ENCODE measurements at places on chromosomes 4 and X.
A peak's percentile ranks its signal among the peaks of the same experiment; 100 is the strongest.

GRCh38 chrX:9329056-9329455 lies 135.8 kb upstream of the TBL1X start:
- no peak for DNase-seq

- DNase-seq = no peak
Observed at GRCh38 chr4:1216869-1217294, 32.0 kb downstream of the CTBP1 start.

- peak; percentile 52 for DNase-seq
Observed at GRCh38 chr4:121072224-121073003, at the start of gene NDNF. Gene NDNF, minus strand, starts transcription at chr4:121072535. Its CDS starts 26,698 bp downstream, at chr4:121045837.

DNA sequence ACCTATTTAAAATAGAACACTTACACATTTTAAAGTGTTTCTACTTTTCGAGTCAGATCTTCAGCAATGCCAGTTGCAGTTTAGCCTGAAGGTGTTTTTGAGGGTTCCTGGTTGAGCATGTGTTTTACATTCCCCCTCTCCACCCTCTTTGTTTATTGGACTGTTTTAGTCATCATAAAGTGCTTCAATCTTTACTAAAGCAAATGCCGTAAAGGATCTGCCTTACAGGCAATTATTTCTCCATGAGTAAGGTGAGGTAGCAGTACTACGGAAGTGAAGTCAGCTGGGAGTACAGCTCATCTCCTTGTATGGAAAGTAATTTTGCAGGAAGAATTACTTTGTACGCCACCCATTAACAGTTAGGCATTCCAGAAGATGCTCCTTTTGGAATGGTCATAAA lies 36.9 kb downstream of the PDLIM5 start:
- no peak for DNase-seq

- peak; percentile 11 for DNase-seq
Observed at GRCh38 chr4:137861682-137862081, 329.4 kb upstream of the PCDH18 start.

DNA sequence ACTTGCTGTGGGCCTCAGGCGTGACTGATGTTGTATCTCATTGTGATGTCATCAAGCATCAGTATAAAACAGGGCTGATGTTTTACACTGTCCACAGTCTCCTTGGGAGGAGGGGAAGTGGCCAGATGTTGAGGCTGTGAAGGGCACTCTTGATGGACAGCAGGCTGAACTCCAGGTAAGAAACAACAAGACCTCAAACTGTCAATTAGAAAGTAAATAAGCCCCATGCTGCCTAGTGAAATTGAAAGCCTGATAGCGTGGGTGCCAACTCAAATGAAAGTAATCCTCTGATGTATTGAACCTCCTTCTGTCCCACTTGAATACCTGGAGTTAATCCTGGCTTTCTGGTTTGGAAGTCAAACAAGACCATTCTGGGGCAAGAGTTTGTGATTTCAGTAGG lies 19.7 kb downstream of the VSIG1 start:
- DNase-seq = no peak

DNA sequence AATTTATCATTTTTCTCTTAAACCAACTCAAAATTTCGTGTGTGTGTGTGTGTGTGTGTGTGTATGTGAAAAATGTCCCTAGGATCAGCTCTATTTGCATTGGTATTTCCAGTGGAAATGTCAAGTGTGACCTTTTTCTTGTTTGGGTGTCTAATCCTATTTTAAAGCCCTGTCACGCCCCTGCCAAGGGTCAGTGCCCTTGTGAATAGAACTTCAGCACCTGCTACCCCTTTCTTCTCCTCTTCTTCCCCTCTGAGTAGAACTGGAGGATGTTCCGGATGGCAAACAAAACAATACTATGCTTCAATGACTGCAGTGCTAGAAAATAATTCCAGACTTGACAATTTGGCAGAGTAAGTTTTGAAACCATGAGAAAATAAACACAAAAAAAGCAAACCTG lies 67.3 kb downstream of the SPRY1 start:
- DNase-seq = no peak

DNA sequence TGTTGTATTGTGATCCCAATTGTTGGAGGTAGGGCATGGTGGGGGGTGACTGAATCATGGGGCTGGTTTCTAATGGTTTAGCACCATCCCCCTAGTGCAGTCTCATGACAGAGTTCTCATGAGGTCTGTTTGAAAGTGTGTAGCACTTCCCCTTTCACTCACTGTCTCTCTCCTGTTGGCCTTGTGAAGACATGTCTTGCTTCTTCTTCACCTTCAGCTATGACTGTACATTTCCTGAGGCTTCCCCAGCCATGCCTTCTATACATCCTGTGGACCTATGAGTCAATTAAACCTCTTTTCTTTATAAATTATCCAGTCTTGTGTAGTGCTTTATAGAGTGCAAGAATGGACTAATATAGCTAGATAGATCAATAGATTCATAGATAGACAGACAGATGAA lies 230.0 kb downstream of the MAGEE1 start:
- no peak for DNase-seq

DNA sequence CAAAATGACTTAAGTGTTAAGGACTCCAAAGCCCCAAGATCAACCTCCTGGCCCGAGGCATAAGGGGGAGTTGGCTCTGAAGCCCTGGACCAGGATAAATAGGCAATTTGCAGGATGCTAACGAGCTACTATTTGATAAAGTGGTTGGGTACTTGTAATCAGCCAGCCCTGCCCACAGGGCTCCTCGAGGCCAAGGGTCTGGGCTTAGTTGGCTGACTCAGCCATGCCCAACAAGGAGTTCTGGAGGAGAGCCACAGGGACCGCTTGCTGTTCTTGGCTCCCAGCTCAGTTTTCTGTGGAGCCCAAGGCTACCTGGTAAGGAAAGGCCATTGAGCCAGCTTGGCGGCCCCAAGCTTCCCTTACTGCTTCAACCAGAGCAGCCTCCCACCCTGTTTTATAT lies 7.8 kb downstream of the HMGB3 start:
- DNase-seq = no peak

GRCh38 chrX:3345281-3346191 lies 916 bp downstream of the MXRA5 start:
- peak; percentile 5 for DNase-seq

- DNase-seq = no peak
Observed at GRCh38 chr4:83219344-83220331, 65.0 kb downstream of the COQ2 start.

- no peak for DNase-seq
Observed at GRCh38 chrX:63664741-63665140, 120.3 kb downstream of the ARHGEF9 start.

DNA sequence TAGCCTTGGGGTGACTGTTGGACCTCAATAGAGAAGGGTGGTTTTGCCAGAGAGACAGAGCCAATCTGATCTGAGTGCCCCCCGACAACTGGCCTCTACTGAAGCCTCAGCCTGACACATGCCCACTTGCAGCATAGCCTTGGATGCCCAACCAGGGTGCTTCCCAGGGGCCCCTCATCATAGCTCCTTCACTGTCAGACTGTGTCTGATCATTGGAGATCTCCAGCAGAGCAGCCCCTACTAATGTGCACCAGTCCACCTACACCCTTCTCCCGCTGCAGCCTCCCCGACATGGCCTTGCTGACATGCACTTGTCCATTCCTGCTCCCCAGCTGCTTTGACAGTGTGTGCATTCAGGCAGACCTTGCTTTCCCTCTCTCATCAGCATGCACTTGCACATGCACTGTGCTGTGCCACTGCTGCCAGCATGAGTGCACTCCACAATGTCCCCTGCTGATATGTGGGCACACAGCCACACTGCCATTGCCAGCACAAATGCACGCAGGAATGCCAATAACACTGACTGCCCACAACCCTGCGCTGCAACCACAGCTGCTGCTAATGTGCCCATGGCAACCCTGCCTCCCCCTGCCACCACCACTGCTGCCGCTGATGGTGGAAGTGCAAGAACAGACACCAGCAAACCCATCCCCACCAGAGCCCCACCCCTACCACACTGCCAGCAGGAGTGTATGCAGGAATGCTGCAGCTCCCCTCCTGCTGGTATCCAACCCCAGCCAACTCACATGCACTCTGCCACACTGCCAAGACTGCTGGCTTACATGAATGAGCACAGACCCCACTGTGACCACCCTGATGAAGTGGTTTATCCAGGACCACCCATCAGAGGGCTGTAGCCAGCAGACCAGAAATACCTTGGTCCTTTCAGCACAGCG lies 68.1 kb upstream of the ZMAT1 start:
- no peak for DNase-seq

DNA sequence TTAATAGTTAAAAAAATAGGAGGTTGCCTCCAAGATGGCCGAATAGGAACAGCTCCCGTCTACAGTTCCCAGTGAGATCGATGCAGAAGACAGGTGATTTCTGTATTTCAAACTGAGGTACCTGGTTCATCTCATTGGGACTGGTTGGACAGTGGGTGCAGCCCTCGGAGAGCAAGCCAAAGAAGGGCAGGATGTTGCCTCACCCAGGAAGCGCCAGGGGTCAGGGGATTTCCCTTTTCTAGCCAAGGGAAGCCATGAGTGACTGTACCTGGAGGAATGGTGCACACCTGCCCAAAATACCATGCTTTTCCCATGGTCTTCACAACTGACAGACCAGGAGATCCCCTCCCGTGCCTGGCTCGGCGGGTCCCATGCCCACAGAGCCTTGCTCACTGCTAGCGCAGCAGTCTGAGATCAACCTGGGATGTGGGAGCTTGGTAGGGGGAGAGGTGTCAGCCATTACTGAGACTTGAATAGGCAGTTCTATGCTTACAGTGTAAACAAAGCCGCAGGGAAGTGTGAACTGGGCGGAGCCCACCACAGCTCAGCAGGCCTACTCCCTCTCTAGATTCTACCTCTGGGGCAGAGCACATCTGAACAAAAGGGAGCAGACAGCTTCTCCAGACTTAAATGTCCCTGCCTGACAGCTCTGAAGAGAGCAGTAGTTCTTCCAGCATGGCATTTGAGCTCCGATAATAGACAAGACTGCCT lies 47.5 kb downstream of the PPA2 start:
- DNase-seq = no peak

DNA sequence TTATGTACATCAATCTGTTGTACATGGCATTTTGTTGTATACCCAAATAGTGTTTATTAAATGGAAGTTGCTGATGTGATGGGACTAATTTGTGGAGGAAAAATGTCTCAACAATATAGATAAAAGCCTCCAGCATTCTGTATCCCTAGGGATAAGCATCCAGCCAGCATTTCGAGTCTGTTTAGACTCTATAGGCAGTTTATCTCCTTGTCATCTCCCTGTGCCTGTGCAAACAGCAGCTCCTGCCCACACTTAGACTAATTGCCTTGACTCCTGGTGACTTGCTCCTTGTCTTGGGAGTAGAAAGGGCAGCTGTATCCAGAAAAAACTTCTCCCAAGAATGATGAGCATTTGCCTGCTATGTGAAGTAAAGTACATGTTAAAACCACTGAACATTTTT lies 83.8 kb downstream of the DOCK11 start:
- DNase-seq = no peak

DNA sequence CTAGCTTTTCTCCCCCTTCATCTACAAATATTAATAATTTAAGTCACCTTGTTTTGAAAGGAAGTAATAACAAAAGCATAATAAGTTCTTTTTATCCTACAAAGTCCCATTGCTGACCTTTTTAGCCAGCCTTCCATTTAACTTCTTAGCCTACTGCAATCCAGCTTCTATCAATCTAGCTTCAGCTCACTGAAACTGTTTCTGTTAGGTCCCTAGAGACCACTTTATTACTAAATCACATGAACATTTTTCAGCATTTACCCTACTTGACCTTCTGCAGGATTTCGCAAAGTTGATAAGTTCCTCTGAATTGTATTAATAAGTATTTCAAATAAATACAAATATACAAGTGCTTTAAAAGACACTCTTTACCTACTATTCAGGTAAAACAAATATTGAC lies 186.5 kb downstream of the ANTXR2 start:
- DNase-seq = no peak

DNA sequence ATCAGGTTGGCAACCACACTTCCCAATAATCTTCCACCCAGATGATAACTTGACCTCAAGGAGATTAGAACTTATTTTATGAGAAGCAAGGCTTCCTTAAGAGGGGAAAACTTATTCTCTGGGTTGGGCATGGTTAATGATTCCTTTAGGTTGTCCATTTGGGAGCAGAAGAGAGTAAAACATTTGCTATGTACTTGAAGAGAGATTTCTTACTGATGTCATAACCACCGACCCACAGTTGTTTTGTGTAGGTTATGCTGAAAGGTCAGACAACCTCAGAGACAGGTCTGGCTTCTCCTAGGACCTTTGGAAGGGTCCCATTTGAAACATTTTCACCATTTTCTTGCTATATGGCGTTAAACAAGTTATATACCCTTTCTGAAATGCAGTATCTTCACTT lies 56.1 kb downstream of the FAM114A1 start:
- DNase-seq = no peak

DNA sequence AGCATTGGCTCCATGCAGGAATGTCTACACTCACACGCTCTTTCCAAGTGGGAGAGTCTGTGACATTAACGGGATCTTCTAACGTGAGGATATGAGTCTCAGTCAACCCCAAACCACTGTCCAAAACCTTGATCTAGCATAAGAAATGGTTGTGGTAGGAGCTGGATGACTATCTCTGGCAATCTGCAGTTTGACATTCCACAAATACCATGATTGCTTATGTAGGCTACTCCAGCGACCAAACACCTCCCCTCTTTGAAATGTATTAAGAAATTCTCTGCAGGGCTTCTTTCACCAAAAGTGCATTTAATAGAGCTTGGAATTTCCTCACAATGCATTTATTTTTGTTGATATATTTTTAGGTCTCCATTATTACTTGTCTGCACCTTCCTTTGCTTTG lies 14.1 kb upstream of the STX18 start:
- no peak for DNase-seq

- no peak for DNase-seq
Observed at GRCh38 chrX:11272290-11272689, 20.9 kb upstream of the AMELX start.

GRCh38 chr4:110085131-110085530 lies 113.3 kb downstream of the ELOVL6 start:
- no peak for DNase-seq

Measured in NCI-H446 (cell line).